ENCODE measurements at places on chromosomes 3 and 15. TPM values are rescaled to one million over a fixed set of nuclear protein-coding genes. Genes with fewer than 3 reads are reported as not detected.

The KLHL40 gene
- not detected for total RNA-seq

The SERINC4 gene
- 0.12 TPM for total RNA-seq

The ACTRT3 gene
- total RNA-seq = 3.2 TPM

The SCN5A gene
- 1.3 TPM for total RNA-seq

The GNAT1 gene
- total RNA-seq = 0.09 TPM

The NOP10 gene
- 546 TPM for total RNA-seq

The LARP6 gene
- 52.1 TPM for total RNA-seq

The HEG1 gene
- 7.4 TPM for total RNA-seq

The CORO2B gene
- total RNA-seq = 3.7 TPM

The TM4SF4 gene
- 36.5 TPM for total RNA-seq

The VWA5B2 gene
- total RNA-seq = 0.38 TPM

The SNX22 gene
- 1.5 TPM for total RNA-seq

The C3orf20 gene
- total RNA-seq = not detected

The TSPAN3 gene
- total RNA-seq = 466 TPM

The PDE12 gene
- total RNA-seq = 15.4 TPM

The CTXN2 gene
- 0.02 TPM for total RNA-seq

The CLEC3B gene
- not detected for total RNA-seq

The AP3B2 gene
- 0.64 TPM for total RNA-seq

The ISL2 gene
- total RNA-seq = 3.9 TPM

The ITPKA gene
- 1.4 TPM for total RNA-seq

The KNG1 gene
- not detected for total RNA-seq

The SPPL2A gene
- 111 TPM for total RNA-seq

The ERICH6 gene
- 0.07 TPM for total RNA-seq

The VGLL3 gene
- total RNA-seq = 8.5 TPM

The ATP13A5 gene
- not detected for total RNA-seq

The ISLR gene
- total RNA-seq = 0.41 TPM

The ROBO2 gene
- total RNA-seq = not detected

The SLC9C1 gene
- not detected for total RNA-seq

The EPHA3 gene
- not detected for total RNA-seq

The UROC1 gene
- total RNA-seq = not detected

The TP63 gene
- 0.42 TPM for total RNA-seq

The TNNC1 gene
- 1.4 TPM for total RNA-seq

The SLC12A1 gene
- not detected for total RNA-seq

The DAPK2 gene
- 2.3 TPM for total RNA-seq

The EOMES gene
- 1.3 TPM for total RNA-seq

The TMC3 gene
- total RNA-seq = not detected

The ABTB1 gene
- 18.6 TPM for total RNA-seq

The TMEM212 gene
- total RNA-seq = not detected

The FBXL22 gene
- 0.30 TPM for total RNA-seq
